ENCODE measurements at places on chromosomes 7 and 10.

DNA sequence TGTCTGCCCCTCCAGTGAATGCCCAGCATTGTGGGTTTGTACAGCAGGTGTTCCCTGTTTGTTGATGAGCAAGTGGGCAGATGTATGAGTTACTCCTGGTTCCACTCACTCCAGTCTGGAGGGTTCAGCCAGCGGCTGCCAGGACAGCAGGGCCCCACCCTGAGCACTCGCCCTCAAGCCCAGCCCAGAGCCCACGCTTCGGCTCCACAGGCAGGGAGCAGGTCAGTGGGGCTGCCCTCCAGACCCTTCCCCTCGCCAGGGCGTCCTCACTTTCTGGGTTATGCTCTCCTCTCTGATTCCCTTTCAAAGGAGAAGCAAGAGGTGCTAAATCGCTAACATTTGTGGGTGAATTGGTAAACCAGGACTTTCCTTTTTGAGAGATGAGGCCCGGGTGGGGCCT, 4.8 kb upstream of the VIPR2 start:
- no peak for DNase-seq

DNA sequence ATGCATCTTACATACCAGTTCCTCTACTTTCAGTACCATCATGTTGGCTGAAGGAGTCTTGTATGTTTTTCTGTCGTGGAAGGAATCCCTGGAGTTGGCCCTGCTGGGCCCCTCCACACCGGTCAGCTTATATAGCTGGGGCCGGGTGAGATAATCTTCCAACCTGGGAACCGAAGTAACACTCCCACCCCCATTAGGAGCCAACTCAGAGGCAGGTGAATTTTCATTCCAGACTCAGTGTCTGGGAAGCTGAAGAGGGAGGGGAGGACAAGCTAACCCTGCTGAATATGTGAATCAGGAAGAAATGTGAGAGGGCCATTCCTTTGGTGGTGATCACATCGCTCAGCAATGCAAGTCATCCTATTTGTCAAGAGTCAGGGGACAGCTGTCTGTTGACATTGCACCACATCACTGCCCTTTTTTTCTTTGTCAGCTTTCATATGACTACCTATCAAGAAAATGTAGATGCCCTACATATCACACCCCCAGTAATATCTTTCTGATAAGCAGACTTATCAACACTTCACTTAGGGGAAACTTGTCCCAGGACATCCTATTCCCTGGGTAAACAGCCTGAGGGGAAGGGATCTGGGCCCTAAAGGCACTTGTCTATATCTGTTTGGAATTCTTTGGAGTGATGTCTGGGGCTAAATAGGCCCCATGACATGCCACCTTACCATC, at the start of gene ANKRD1:
ANKRD1 (minus strand) TSS at position 102 of the 681 bp plus-strand sequence; CDS start at position 42, 60 bp downstream.
- DNase-seq: no peak

DNA sequence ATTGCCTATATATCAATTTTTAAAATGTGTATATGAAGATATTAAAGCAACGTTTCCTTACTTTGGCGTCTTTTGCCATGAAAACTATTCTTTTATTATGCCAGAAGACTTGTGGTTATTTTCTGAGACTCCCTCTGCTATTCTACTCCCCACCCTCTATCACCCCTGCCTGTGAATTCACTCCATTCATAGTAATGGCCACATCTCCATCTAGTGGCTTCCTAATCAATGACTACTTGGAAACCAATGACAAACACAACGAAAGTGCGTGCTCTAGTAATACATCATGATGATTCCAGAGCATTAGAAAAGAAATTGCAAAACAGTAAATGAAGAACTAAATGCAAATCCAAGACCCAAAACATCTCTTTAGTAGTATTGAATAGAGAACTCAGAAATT, 186.7 kb upstream of the HGF start:
- DNase-seq: no peak

- DNase-seq: no peak
Observed at GRCh38 chr7:70582927-70583895, 548.7 kb upstream of the GALNT17 start.

- no peak for DNase-seq
Observed at GRCh38 chr10:76497666-76498065, 1066.2 kb downstream of the LRMDA start.

Data from mucosa of descending colon (tissue), 3 donors.